CD4-positive, alpha-beta memory T cell (primary cell): ENCODE measurements at places on chromosomes 1 and 21. TPM values are rescaled to one million over a fixed set of nuclear protein-coding genes. Genes with fewer than 3 reads are reported as not detected.

The GPR37L1 gene
- total RNA-seq = not detected

DNA sequence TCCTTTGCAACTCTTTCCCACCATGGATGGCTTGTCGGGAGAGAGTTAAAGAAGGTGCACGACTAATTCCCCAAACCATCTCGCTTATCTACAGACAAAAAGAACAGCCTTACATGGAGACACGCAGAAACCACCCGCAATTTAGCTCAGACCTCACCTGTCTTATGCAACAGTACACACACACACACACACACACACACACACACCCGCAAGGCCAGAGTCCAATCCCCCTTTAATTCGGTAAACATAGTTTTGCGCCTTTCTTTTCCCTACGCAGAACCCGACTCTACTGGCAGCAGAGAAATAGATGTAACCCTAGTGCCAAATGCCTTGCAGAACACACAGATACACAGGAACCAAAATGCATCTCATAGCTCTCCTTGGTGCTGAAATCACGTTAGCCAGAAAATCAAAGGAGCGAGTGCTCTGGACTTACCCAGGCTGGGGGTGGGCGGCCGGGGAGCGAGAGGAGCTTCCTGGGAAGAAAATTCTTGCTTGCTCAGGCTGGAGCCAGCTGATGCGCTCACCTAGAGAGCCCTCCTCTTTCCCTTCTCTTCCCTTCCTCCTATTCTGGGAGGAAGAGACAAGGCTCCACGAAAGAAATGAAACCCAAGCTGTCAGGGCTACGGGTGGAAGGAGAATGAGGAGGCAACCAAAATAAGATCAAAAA is 470 bp downstream of the TNR start:
- no peak for DNase-seq
- no peak overlapping the region for H3K4me3 ChIP-seq
- no peaks in the 10 kb centered on the region for H3K4me1 ChIP-seq

DNA sequence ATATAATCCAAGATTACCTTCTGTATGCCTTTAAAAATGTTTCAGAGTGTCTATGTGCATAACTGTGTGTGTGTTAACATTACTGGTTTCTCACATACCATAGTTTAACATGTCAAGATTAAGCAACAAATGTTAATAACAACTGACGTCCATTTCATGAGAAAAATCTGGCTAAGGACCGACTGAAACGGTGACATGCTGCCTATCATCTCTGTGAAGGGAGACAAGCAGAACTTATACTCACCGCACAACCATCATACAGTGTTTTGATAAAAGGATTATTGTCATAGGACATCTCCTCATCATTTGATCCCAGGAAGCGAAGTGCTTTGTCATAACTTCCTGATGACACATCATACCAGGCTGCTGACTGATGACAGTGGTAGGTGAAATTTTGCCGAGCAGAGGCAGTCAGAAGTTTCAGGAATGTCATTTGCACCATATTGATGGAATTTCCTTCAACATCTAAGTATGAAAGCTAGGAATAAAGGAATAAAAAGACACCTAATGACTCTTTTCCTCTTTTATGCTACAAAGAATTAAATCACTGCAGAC is 228.8 kb downstream of the COL11A1 start:
- H3K27me3 ChIP-seq = no peaks in the 10 kb centered on the region
- H3K4me3 ChIP-seq = no peak overlapping the region
- no peak overlapping the region for H3K27ac ChIP-seq
- H3K36me3 ChIP-seq = no peaks in the 10 kb centered on the region

DNA sequence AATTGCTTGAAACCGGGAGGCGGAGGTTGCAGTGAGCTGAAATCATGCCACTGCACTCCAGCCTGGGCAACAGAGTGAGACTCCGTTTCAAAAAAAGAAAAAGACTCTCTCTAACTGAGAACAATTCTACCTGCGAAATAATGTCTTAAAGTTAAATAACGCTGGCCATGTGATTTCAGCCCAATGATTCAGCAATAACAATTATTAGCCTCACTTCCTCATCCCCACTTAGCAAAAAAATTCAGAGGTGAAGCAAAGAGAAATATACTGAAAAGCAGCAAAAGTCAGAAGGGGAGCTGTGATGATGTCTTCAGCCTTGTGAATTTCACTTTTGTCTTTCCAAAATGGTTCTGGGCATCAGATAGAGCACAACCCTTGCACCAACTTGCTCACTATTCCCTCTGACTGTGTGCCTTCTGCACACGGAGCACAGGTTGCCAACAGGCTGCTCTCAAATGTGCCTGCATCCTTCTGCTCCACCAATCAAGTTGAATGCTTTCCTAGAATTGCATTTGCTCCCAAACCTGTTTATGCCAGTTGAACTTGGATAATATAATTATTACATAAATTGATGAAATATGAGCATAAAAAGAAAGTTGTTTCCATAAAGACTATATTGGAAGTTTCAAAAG is 79.8 kb upstream of the IPO9 start:
- no peak overlapping the region for H3K27ac ChIP-seq
- H3K27me3 ChIP-seq = no peaks in the 10 kb centered on the region
- H3K4me3 ChIP-seq = no peak overlapping the region

DNA sequence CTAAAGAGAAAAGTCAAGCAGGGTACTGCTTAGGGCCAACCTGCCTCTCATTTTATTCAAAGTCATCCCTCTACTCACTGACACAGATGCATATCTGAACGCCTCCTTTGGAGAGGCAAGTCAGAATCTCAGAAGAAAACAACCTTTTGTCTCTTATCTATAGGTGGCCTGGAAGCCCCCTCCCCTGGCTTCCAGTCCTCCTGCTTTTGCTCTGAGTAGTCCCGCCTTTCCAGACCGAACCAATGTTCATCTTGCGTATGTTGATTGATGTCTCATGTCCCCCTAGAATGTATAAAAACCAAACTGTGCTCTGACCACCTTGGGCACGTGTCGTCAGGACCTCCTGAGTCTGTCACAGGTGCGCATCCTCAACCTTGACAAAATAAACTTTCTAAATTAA is 81.8 kb downstream of the WDR4 start:
- DNase-seq = no peak
- no peak overlapping the region for H3K27ac ChIP-seq
- H3K4me1 ChIP-seq = no peaks in the 10 kb centered on the region
- H3K36me3 ChIP-seq = no peaks in the 10 kb centered on the region
- no peak overlapping the region for H3K4me3 ChIP-seq

The NBPF1 gene
- 16.7 TPM for total RNA-seq

The PTPRC gene
- total RNA-seq = 987 TPM

The HSD3B1 gene
- total RNA-seq = not detected

GRCh38 chr1:207807690-207808321 is 56.0 kb downstream of the CD46 start:
- H3K27ac ChIP-seq = peak overlapping the region; percentile 29
- no peaks in the 10 kb centered on the region for H3K27me3 ChIP-seq
- no peak overlapping the region for H3K4me3 ChIP-seq

The ARMH1 gene
- total RNA-seq = 64.0 TPM

The SLC44A3 gene
- total RNA-seq = 2.3 TPM

DNA sequence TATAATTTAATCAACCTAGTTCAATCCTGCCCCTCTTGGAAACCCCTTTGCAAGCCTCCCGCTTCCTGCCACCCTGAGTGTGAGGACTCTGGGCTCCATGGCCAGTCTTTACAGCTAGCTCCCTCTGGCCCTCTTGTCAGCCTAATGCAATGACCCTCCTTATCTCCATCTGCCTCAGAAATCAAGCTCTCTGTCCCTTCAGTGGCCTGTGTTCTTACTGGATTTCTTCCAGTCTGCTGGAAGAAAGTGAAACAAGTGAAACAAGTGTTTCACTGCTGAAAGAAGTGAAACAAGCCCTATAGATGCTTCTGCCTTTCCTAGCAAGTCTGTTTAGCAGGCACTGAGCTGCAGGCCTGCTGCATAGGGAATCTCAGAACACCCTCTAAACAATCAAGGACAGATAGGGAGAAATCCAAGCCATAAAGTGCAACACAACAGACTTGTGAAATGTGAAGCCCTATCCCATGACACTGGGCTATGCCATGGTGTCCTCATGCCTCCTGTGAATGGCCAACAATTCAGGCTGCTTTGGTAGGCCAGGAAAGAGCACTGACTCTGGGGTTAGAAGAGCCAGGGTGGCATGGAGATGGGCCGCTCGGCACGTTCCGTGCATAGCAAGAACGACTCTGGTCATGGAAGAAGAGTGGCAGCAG is 55.9 kb downstream of the FAM163A start:
- no peaks in the 10 kb centered on the region for H3K27me3 ChIP-seq
- H3K36me3 ChIP-seq = no peaks in the 10 kb centered on the region
- DNase-seq = no peak
- no peaks in the 10 kb centered on the region for H3K4me1 ChIP-seq

DNA sequence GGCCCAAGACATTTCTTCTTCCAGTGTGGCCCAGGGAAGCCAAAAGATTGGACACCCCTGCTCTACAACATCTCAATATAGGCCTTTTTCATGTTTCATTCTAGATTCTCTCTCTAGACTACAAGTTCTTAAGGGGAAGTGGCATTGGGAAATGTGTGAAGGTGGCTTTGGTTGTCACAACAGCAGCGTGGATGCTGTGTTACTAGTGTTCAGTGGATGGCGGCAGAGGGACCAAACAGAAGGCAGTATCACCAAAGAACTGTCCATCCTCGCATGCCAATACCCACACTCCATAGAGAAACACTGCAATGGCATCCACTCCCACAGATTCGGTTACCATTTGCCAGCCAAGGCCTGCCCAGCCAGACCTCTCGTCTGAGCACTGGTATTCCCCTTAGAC is 24.3 kb upstream of the IFNAR2 start:
- H3K27ac ChIP-seq = no peak overlapping the region
- H3K36me3 ChIP-seq = no peaks in the 10 kb centered on the region
- DNase-seq = peak; percentile 35
- no peak overlapping the region for H3K4me3 ChIP-seq
- no peaks in the 10 kb centered on the region for H3K27me3 ChIP-seq
- peaks cover 38% of the 10 kb centered on the region for H3K4me1 ChIP-seq

DNA sequence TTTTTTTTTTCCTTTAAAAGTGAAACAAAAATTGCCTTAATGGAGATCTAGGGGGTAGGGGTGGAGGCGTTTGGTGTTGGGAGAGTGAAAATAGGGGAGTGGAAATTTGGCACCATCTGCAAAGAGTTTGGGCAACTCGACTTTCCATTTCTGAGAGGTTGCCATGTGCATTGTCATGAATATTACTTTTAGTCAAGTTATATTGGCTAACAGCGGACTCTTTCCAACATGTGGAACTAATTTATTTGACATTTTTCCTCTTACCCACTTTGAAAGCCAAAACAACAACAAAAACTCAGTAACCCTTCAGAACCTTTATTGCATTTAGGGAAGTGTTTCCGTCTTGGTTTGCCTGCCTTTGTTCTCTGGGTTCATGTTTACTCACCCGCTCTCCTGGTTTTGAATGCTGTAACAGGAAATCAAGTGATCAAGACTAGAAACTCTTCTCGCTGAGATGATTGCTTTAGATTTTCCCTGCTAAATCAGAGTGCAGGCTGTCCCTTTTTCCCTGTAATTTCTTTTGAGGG is 70.4 kb downstream of the CACHD1 start:
- H3K4me3 ChIP-seq = no peak overlapping the region
- no peaks in the 10 kb centered on the region for H3K27me3 ChIP-seq
- no peak overlapping the region for H3K27ac ChIP-seq
- H3K4me1 ChIP-seq = peaks cover 27% of the 10 kb centered on the region
- H3K36me3 ChIP-seq = no peaks in the 10 kb centered on the region

The RAB3B gene
- total RNA-seq = 0.06 TPM

The CCDC190 gene
- total RNA-seq = not detected

The TMPRSS2 gene
- not detected for total RNA-seq

GRCh38 chr1:245585252-245585959 is 430.6 kb downstream of the KIF26B start:
- H3K36me3 ChIP-seq = no peaks in the 10 kb centered on the region
- no peaks in the 10 kb centered on the region for H3K4me1 ChIP-seq
- DNase-seq = no peak

The CEP350 gene
- total RNA-seq = 99.4 TPM
